ENCODE measurements at places on chromosomes 7 and 10.

GRCh38 chr7:129285111-129285510 is 60.3 kb downstream of the AHCYL2 start:
- no peak for DNase-seq

- DNase-seq: no peak
Measured at GRCh38 chr7:140570120-140570519, 70.5 kb downstream of the DENND2A start.

DNA sequence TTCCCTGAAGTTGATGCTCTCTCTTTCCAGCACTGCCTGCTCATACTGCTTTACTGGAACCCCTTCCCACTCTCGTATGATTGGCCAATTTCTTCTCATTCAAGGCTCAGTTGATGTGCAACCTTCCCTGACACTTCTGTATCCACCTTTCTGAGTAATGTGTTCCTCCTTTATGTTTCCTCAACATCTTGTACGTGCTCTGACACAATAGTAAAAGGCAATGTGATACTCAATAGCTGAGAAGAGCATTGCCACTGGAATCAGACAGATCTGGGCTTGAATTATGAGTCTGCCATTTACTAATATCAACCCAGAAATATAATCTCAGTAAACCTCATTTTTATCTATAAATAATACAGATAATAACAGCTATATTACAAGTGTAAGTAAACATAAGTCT is 34.7 kb downstream of the ARL4A start:
- no peak for DNase-seq

DNA sequence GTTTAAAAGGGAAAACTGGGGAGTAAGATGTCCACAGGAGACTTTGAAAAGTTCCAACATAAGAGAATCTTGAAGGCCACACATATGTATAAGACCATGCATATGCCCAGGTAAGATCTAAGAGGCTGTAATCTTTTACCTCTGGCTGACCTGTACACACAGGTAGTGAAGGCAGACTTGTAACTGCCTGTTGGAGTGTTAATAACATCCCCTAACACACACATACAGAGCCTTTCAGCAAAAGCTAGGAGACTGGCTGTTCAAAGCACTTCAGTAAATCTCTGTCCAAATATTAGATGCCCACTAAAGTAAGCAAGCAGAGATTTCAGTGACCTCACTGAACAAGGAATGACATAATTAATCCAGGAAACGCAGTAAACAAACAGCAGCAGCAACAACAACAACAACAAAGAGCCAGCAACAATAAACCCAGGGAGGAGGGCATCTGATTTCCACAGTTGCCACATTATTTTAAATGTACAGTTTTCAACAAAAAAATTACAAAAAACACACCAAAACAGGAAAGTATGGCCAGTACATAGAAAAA is 15.0 kb downstream of the CYP51A1 start:
- DNase-seq: no peak

DNA sequence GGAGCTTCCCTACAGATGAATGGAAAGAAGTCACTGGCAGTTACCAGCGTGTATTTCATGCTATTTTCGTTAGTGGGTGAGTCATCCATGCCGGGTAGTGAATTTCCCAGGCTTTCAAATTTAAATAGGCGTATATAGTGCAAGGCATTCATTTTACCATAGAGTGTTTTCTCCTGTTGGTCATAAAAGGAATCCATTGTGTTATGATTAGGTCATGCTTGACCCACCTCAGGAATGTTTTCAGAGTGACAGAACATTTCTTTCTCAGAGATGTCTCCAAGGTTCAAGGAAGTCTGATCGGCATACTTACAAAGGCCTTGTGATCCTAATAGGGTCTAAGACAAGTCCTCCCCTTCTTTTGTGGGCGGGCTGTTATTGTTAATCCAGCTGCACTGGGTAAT is 110.7 kb downstream of the AKR1D1 start:
- no peak for DNase-seq

DNA sequence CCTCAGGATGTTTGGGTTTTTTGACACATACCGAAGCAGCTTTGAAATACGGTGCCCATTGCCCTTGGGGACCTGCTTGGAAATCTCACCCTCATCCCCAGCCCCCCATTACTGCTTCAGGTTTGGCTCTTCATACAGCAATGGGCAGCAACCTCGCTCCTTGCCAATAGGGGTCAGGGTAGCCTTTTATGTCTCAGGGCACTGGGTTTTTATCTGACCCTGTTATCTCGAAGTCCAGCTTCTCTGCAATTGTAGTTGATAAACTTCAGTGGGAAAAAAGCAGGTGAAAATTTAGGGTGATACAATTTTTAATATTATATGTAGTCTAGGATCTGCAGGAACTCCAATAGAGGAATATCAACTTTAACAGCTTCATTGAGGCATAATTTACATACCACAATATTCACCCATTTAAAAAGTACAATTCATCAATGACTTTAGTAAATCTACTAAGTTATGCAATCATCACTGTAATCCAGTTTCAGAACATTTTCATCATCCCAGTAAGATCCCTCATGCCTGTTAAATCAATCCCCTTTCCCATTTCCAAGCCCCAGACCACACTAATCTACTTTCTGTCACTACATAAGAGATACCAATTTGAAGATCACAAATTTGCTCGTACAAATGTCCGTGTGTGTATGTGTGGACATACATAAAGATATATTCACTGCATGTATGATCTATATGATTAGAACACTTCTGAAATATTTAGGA is 386.2 kb downstream of the KCNMA1 start:
- peak; percentile 46 for DNase-seq

- no peak for DNase-seq
Measured at GRCh38 chr7:150860291-150860977, 8.1 kb downstream of the AOC1 start.

DNA sequence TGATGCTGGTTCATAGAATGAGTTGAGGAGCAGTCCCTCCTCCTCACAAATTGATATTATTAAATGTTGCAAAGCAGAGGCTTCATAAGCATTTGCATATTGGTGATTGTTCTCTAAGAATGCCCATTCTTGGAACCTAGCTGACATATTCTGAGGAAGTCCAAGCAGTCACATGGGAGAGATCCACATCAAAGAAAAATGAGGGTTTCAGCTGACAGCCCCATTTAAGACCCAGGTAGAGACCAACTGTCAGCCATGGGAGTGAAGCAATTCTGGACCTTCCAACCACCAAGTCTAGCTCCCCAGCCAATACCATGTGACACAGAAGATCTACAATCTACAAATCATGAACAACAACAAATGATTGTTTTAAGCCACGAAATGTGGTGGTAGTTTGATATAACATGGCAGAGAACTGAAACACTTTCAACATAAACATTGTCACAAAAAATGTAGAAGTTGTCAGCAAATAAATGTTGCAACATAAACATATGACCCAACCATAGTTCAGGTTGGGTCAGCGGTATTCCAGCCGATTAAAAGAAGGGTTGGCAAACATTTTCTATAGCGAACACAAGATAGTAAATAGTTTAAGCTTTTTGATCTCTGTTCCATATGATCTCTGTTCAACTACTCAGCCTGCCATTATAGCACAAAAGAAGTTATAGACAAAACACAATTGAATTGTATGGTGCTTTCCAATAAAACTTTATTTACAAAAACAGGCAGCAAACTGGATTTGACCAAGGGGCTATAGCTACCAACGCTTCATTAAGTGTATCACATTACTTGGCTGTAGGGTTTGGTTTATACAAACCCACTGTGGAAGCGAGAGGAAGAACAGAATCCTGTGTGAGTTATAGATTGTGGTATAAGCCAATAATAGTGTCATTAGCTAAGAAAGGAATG is 41.4 kb upstream of the MPP7 start:
- no peak for DNase-seq

GRCh38 chr10:131180086-131180485 is 131.4 kb downstream of the TCERG1L start:
- DNase-seq: no peak

DNA sequence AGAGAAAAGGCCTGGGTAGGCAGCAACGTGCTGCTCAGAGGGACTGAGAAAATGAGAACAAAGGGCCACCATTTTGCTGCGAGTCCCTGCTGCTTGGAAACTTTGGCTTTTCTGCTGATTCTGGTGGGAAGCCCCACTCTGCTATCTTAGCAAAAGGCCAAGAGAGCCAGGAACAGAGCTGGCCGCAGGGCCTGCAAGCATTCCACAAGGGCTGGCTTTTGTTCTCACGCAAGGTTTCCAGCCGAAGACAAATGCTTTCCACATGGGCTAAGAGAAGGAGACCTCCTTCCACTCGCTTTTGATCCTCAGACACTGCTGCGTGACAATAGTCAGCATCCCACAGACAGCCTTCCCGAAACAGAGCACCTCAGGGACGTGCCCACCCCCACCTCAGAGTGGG is 163.1 kb downstream of the ARHGAP12 start:
- no peak for DNase-seq

- DNase-seq: no peak
Measured at GRCh38 chr7:137838706-137839315, 8.0 kb downstream of the DGKI start.

DNA sequence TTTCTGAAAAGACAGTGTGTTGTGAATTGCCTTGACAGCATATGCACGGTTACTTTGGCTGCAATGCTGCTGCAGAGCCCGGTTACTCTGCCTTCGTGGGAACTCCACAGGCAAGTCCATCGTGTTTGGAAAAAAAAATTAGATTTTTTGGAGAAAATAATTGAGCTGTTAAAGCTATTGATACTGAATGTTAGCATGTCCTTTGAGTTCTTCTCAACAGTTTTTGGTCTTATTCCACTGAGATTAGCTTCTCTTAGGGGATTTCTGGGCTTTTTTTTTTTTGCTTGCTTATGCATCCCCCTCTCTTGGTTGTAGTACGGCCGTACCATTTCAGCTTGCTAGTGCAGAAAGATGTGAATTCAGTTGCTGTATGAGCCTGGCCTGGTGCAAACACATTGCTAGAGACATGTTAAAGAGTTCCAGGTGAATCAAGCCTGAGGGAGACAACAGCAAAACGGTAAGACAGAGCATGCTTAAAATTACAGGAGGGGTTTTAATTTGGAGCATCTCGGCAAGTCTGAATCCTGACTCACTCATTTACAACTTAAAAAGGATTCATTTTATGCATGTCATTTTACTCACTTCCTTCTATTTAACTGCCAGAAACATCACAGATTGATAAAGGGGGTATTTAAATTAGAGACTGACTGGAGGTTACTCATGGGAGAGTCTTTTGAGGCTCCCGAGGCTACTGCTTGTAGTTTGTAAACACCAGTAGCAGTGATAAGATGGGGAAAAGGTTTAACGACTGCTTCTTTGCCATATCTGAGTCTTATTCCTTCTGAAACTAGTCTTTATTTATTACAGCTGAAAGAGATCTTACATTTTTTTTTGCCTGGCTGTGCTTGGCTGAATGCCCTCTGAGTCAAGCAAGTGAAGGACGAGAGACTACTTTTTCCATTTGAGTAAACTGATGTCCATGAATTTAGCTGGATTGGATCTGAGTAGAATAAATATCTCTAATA is 113.7 kb downstream of the CDK14 start:
- DNase-seq: peak; percentile 31

DNA sequence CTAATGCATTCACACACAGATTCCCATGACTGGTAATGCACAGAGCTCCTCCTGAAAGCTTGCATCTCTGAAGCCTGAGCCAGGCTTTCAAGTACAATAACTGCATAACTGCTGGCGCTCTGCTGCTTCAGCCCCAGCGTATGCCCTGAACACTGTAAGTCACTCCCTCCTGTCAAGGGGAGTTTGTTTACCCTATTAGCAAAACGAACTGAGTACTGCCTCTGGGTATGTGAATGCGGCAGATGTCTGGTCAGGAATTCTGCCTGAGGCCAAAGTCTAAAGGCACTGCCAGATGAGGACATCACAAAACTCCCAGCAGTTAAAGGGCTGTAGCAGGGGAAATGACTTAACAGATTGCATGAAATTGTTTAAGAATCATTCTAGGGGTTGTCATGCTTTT is 97.7 kb downstream of the NRCAM start:
- DNase-seq: no peak

GRCh38 chr7:121126801-121127534 is 138.5 kb downstream of the CPED1 start:
- DNase-seq: peak; percentile 3

GRCh38 chr7:158973941-158974785 is 117.8 kb downstream of the DYNC2I1 start:
- DNase-seq: no peak

DNA sequence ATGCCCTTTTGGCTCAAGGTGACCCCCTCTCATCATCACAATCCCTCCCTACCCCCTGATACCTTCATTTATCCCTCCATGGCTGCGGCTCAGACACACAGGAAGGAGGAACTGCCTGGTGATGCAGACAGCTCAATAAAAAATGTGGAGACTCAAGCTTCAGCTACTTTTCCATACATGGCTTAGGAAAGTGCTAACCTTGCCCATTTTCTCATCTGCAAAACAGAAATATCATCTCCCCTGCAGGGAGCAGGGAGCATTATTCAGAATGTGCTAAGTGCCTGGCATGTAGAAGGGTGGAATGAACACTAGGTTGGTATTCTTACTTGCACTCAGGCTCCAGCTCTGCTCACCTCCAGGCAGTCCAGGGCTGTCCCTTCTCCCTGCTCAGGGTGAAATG is 23.8 kb downstream of the CXCL12 start:
- DNase-seq: no peak

DNA sequence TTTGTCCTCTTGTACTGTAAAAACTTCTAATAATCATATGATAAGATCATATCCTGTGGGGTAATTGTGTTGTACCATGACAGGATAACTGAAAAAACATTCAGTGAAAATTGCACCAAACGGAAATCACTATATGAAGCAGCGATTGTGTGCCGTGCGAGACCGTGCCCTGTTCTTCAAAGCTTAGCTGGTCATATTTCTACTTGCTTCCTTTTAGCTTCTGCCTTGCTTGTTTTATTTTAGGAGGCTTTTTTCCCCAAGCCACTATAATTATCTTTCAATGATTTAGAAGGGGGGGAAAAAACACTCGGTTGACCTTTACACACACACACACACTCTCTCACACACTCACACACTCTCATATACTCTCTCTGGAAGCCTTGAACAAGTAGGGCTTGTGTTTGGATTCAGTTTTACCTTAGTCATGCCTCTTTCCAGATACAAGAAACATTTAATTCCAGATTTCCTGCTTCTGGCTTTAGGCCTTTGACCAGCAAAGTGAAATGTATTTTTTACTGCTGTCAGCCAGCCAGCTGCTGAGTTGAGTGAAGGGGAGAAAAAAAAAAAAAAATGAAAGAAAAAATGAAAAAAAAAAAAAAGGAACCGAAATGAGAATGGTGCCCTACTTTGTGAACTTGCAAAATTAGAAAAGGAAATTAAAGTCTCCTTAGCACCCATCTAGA is 181.4 kb downstream of the ARID5B start:
- DNase-seq: peak; percentile 44

DNA sequence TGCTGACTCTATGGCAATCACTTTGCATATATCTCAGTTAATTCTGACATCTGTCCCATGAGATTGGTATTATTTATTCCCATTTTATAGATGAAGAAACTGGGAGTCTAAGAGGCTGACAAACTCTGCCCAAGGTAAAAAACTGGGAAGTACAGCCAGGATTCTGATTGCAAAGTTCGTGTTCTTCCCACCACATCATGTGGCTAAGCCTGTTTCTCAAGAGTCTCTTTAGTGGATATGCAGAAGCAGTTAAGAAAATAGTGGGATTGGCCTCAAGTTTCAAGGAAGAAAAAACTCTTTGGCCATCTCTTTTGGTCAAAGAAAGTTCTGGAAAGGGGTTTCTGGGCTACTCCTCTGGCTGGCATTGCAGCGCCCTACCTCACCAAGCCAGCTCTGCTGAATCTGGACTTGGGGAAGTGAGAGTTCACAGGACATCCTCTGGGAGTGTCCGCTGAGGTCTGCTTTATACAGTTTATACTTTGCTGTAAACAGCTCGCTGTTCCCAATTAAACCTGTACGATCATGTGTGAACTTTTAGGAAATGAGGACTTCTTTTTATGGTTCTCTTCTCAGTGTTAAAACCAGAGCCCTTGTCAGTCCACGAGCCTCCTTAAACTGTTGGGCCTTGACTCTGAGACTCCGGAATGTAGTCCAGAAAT is 12.2 kb upstream of the BMPR1A start:
- no peak for DNase-seq
